ENCODE measurements at places on chromosomes 1 and 21.
A peak's percentile ranks its signal among the peaks of the same experiment; 100 is the strongest.

GRCh38 chr1:67383999-67384638, 46.1 kb downstream of the SERBP1 start:
- no peak for DNase-seq

- DNase-seq, result peak; percentile 91
These were observed 40.5 kb upstream of the RALGPS2 start for GRCh38 chr1:178684542-178685000.

- no peak for DNase-seq
These were observed 21.2 kb downstream of the KDM4A start for GRCh38 chr1:43671193-43671592.

DNA sequence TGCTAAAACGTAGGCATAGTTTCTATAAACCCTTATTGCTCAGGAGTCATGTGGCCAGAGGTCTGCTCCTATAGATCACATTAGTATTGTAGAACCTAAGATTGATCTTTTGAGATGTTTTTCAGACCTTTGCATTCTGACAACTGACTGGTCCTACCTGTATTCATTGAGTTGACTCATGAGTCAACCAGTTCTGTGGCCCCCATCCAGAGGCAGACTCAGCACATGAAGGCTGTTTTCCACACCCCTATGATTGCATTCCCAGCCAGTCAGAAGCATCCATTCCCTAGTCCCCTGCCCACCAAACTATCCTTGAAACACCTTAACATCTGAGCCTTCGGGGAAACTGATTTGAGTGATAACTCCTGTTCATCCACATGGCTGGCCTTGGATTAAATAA, 451.7 kb downstream of the SIPA1L2 start:
- DNase-seq, result no peak

GRCh38 chr1:192153276-192153675, 5.0 kb upstream of the RGS18 start:
- no peak for DNase-seq

All from stromal cell of bone marrow (primary cell).